ENCODE measurements at places on chromosomes 1 and 21. TPM values are rescaled to one million over a fixed set of nuclear protein-coding genes. Genes with fewer than 3 reads are reported as not detected.

Gene AMY1B
- not detected for total RNA-seq

Gene KCNJ6
- not detected for total RNA-seq

GRCh38 chr1:113742515-113742914, 16.8 kb downstream of the PHTF1 start:
- DNase-seq, result no peak
- H3K27me3 ChIP-seq, result no peaks in the 10 kb centered on the region
- peaks cover 8% of the 10 kb centered on the region for H3K4me1 ChIP-seq
- H3K36me3 ChIP-seq, result peaks cover 20% of the 10 kb centered on the region

GRCh38 chr1:103170609-103171008, 62.3 kb upstream of the COL11A1 start:
- no peaks in the 10 kb centered on the region for H3K27me3 ChIP-seq
- H3K4me1 ChIP-seq, result no peaks in the 10 kb centered on the region
- no peak for DNase-seq
- H3K36me3 ChIP-seq, result no peaks in the 10 kb centered on the region

GRCh38 chr21:36569511-36569910, 89.6 kb upstream of the CLDN14 start:
- H3K36me3 ChIP-seq, result no peaks in the 10 kb centered on the region
- H3K4me3 ChIP-seq, result no peak overlapping the region
- H3K27me3 ChIP-seq, result peaks cover 4% of the 10 kb centered on the region
- H3K27ac ChIP-seq, result no peak overlapping the region

GRCh38 chr21:15014221-15014620, 50.6 kb downstream of the NRIP1 start:
- H3K27me3 ChIP-seq, result no peaks in the 10 kb centered on the region
- H3K36me3 ChIP-seq, result peaks cover 25% of the 10 kb centered on the region
- H3K4me3 ChIP-seq, result no peak overlapping the region
- no peak overlapping the region for H3K27ac ChIP-seq
- DNase-seq, result no peak
- H3K4me1 ChIP-seq, result peaks cover 17% of the 10 kb centered on the region

DNA sequence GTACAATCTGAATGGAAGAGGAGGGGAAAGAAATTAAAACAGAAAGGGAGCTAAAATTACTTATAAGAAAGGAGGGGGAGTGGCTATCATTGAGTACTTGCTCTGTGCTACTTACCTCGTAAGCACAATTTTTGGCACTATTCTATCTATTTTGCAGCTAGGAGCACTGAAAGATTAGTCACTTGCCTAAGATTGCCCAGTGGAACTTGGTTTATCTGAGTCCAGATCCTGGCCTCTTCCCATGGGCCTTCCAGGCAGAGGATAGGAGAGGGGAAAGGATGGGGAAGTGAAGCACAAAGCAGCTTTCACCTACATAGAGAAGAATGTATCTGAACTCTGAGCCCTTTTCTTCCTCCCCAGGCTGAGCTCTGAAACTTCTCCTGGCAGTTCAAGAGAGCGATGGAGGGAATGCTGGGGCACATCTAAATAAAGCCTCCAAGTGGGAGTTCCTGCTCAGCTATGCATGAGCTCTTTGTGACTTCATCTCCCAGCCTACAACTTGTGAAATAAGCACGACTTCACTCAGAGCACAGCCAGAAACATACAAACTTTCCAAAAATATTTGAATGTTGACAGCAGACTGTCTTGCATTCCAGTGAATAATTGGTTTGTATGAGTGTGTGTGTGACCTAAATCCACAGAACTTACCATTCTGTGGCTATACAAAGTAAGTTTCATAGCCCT, 29.4 kb downstream of the HMGB4 start:
- H3K36me3 ChIP-seq, result no peaks in the 10 kb centered on the region
- no peak overlapping the region for H3K4me3 ChIP-seq
- no peaks in the 10 kb centered on the region for H3K4me1 ChIP-seq
- H3K27ac ChIP-seq, result no peak overlapping the region

Data from activated B cell treated with CpG ODN at 0.5 μM for 24 hours (primary cell).